ENCODE measurements at places on chromosomes 4 and X. TPM values are rescaled to one million over a fixed set of nuclear protein-coding genes. Genes with fewer than 3 reads are reported as not detected.
A peak's percentile ranks its signal among the peaks of the same experiment; 100 is the strongest.

DNA sequence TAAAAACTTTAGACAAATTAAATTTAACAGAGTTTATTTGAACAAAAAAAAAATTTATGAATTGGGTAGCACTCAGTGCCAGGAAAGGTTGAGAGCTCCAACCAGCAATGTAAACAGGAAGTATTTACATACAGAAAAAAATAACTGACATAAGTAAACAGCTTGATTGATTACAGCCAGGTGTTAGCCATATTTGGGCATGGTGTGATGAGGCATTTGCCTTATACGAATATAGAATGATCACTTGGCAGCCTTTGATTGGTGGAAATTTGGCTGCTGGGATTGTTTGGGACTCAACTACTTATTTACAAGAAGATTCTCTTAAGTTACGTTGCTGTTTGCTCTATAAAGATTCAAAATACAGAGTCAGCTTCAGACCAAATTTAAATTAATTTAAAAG lies 172.0 kb downstream of the ADAM29 start:
- no peak for DNase-seq

GRCh38 chr4:89298155-89298554 lies 9.4 kb downstream of the GPRIN3 start:
- DNase-seq = no peak

- no peak for DNase-seq
Measured at GRCh38 chr4:19999775-20000414, 251.8 kb upstream of the SLIT2 start.

DNA sequence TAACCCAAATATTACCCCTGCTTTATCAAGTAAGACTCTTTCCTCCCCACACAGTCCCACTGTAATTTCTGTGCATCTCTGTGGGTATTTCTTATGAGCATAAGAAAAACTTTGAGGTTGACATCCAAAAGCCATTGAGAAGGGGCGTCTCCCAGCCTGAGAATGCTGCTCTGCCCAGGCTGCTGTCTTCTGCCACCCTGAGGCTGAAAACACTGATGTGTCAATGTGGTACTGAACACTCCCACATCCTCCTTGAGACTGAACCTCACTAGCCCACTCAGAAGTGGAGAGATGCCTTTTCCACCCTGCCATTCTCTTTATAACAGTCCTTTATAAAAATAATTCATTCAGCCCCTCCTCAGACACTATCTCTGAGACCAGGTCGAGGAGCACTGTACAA lies 120.8 kb downstream of the SMIM20 start:
- no peak for DNase-seq

GRCh38 chrX:152918707-152919106 lies 20.8 kb downstream of the ZNF185 start:
- no peak for DNase-seq

The SSX2 gene
- not detected for total RNA-seq

DNA sequence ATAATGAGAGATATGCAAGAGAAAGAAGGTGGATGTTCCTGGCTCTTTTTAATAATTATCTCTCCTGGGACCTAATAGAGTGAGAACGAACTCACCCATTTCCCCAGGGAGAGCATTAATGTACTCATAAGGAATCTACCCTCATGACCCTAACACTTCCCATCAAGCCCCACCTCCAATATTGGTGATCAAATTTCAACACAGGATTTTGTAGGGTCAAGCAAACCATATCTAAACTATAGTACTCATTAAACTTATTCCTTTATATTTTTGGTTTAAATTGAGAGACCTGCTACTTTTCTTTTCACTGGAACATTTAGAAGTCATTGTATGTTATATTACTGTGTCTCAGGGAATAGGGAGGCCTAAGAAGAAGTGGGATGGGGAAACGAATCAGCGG lies 2.6 kb downstream of the UGT2A3 start:
- DNase-seq = no peak

The ESX1 gene
- not detected for total RNA-seq

GRCh38 chr4:142719854-142720541 lies 126.1 kb downstream of the INPP4B start:
- no peak for DNase-seq

The POU3F4 gene
- not detected for total RNA-seq

DNA sequence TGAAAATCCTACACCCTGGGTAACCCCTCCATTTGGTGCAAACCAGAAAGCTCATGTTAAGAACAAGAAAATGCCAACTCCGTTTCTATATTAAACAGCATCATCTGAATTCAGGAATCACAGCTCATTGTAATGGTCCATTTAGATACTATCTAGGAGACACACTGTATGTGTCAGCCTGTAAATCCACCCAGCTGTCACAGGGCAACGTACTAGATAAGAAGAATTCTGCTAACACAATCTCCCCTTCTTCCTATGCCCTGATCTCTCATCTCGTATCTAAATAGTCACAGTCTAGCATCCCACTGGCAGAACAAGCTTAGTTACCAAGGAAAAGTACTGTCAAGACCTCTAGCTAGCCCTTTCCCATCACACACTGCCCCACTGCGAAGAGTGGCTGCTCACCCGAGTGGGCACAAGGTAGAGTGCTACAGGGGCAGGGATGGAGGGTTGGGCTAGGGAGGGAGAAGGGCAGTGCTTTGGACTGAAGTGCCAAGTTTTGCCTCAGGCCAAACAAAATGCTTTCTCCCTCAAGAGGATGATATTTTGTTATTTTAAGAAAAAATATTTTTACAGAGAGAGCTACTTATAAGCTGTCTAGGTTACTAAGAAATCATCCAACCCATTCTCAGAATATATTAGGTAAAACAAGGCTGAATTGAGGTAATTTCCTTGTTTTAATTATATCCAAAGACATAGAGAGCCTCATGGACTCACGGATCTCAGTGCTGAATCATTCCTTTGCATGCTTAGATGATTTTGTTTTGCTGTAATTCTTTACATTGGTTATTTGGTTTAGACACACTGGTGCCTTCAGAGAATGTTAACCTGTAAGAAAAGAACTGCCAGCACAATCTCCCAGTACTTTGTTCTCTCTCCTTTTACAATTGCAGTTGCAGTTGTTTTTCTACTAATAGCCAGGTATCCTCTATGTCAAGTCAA lies 196.6 kb downstream of the PRDM5 start:
- no peak for DNase-seq

GRCh38 chr4:145735347-145735675 lies 55.4 kb downstream of the C4orf51 start:
- DNase-seq = no peak

The HDX gene
- total RNA-seq = 4.4 TPM

GRCh38 chrX:77628294-77629025 lies 157.6 kb downstream of the ATRX start:
- no peak for DNase-seq

GRCh38 chrX:101203761-101204351 lies 15.7 kb upstream of the DRP2 start:
- DNase-seq = no peak

The BMX gene
- 3.8 TPM for total RNA-seq

GRCh38 chr4:109754093-109754857 lies 24.4 kb upstream of the PLA2G12A start:
- no peak for DNase-seq

DNA sequence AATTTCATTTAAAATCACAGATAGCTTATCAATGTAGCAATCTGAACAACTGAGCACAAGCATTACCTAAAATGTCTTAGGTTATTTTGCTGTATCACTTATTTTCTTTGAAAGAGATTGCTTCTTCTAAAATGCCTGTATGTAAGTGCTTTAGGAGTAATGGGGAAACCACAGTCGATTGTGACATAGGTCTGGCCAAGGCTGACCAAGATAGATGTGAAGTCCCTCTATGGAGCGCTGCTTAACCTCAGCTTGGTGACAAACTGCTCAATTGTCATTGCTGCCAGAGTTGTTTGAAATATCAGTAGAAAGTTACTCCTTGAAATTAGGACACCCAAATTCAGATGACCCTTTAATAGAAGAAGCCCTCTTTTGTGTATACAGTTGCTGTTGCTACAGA lies 401.9 kb upstream of the NDST4 start:
- no peak for DNase-seq

GRCh38 chr4:128060121-128060698 lies 902 bp upstream of the LARP1B start:
- DNase-seq = peak; percentile 8

The SPANXN5 gene
- not detected for total RNA-seq

The ZCCHC18 gene
- 1.4 TPM for total RNA-seq

The SERPINA7 gene
- not detected for total RNA-seq

- DNase-seq = no peak
Measured at GRCh38 chr4:82423245-82424054, 6.8 kb downstream of the HNRNPDL start.

The XAGE1A gene
- total RNA-seq = not detected

GRCh38 chr4:101277671-101278070 lies 69.7 kb downstream of the PPP3CA start:
- no peak for DNase-seq

GRCh38 chr4:28832444-28832843 lies 1887.7 kb upstream of the PCDH7 start:
- DNase-seq = no peak

The CSAG1 gene
- total RNA-seq = not detected

GRCh38 chr4:30836231-30836630 lies 116.1 kb downstream of the PCDH7 start:
- no peak for DNase-seq

The SEL1L3 gene
- 88.1 TPM for total RNA-seq

The MAB21L2 gene
- not detected for total RNA-seq

GRCh38 chr4:81152839-81153713 lies 61.9 kb downstream of the PRKG2 start:
- DNase-seq = no peak

- no peak for DNase-seq
Measured at GRCh38 chrX:121949041-121949760, 901.8 kb downstream of the GLUD2 start.

The CPLX1 gene
- 3.1 TPM for total RNA-seq

DNA sequence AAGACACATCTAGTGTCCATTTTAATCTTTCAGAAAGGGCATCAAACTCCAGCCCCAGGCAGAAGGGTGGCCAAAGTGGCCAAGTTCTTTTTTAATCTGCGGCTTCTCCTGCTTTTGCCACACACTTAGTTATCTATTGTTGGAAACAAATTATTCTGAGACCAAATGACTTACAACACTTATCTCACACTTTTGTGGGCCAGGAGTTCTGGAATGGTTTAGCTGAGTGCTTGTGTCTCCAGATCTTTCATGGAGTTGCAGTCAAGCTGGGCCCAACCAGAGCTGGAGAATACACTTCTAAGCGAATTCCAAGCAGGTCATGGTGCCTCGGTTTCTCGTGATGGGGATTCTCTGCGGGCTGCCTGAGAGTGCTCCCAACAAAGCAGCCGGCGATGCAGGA lies 4.0 kb downstream of the TXK start:
- DNase-seq = no peak

DNA sequence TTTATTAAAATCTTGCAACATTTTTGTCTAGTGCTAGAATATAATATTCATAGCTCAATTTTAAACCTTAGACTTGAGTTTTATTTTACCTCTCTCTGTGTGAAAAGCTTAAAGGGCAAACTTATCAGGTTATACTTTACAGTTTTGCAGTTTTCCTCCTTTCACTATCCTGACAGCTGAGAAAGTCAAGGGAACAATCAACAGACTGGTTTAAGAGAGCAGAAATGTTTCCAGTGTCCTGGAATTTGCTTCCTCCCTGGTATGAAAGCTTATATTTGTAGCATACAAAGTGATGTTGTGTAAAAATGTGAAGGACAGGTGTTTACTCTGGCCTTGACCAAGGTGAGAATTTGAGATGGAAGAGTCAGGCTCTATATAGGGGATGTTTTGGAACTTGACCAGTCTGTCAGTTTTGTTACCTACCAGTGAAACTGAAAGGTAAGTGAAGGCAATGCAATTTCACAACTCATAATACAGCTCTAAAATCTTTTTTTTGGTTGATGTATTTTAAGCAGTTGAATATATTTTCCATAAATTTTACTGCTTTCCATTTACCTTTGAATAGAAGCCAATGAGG lies 64.6 kb downstream of the FHIP1A start:
- no peak for DNase-seq

- no peak for DNase-seq
Measured at GRCh38 chrX:110442635-110443034, 84.0 kb downstream of the RTL9 start.

The RPL36A gene
- total RNA-seq = 169 TPM

- DNase-seq = no peak
Measured at GRCh38 chrX:131944936-131945902, 77.9 kb upstream of the STK26 start.

The ODAPH gene
- not detected for total RNA-seq

The SLC10A6 gene
- 0.76 TPM for total RNA-seq

DNA sequence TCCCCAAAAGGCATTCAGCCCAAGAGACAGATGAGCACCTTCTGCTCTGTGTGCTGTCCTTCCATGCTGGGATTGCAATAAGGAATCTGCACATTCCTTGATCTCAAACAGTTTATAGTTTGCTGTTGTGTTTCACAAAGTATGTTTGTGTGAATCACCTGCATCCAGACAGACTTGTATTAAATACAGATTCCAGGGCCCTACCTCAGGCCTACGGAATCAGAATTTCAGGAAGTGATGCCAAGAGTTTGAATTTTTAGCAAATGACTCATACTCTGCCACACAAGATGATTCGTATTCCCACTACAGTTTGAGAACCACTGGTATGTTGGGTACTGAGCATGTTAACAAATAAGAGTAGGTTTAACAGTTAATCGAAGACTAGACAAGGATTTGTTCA lies 7.0 kb downstream of the VAMP7 start:
- no peak for DNase-seq

The MAGEB4 gene
- total RNA-seq = not detected

GRCh38 chr4:122810669-122811068 lies 16.0 kb upstream of the FGF2 start:
- no peak for DNase-seq

The SOWAHB gene
- total RNA-seq = 2.5 TPM

The GABRG1 gene
- not detected for total RNA-seq

- DNase-seq = no peak
Measured at GRCh38 chrX:29531336-29531735, 684.0 kb upstream of the MAGEB2 start.

DNA sequence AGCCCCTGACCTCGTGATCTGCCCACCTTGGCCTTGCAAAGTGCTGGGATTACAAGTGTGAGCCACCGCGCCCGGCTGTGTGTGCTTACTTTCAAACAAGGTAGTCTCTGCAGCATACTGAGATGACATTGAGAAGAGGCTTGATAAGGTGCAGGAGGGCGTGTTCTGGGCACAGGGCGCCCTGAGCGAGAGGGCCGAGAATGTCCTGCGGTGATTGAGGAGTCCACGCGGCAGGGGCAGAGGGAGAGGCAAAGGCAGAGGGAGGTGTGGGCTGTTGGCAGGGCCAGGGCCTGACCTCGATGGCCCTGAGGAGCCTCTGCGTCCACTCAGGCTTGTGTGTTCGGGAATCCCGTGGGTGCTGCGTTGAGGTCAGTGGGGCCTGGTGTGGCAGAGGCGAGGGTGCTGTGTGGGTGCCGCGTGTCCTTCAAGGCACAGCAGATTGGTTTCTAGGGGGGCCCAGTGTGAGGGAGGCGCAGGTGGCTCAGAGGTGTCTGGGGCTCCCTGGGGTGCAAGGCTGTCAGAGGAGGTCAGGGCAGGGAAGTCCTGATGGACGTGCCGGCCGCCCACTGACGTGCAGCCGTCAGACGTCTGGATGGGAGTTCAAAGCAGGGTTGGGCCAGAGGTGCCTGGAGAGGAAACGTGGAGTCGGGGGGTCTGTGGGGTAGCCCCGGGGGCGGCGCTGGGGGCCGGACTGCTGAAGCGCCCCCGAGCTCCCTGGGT lies 12.1 kb downstream of the PCGF3 start:
- no peak for DNase-seq

The PAK3 gene
- 2.1 TPM for total RNA-seq
